Stimulated activated CD4-positive, alpha-beta T cell treated with anti-CD3 and anti-CD28 coated beads, Interleukin-1b, Interleukin-23, amount 100 ng/mL, for 4 hours (primary cell): ENCODE measurements at places on chromosomes 12 and 14.

DNA sequence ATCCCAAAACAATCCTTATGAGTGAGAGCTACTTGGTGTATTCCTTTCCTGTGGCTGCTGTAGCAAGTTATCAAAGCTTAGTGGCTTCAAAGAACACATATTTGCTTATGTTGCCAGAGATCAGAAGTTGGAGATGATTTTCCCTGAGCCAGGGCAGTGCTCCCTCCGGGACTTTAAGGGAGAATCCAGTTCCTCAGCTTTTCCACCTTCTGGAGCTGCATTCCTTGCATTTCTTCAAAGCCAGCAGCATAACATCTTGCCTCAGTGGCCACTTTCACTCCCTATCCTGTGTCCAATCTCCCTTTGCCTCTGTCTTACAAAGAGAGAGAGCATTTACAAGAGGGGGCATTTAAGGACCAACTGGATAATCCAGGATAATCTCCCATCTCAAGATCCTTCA is 33.7 kb downstream of the P2RX7 start:
- DNase-seq = no peak

- no peak for DNase-seq
Observed at GRCh38 chr14:105859717-105860614, 333.6 kb downstream of the TMEM121 start.

DNA sequence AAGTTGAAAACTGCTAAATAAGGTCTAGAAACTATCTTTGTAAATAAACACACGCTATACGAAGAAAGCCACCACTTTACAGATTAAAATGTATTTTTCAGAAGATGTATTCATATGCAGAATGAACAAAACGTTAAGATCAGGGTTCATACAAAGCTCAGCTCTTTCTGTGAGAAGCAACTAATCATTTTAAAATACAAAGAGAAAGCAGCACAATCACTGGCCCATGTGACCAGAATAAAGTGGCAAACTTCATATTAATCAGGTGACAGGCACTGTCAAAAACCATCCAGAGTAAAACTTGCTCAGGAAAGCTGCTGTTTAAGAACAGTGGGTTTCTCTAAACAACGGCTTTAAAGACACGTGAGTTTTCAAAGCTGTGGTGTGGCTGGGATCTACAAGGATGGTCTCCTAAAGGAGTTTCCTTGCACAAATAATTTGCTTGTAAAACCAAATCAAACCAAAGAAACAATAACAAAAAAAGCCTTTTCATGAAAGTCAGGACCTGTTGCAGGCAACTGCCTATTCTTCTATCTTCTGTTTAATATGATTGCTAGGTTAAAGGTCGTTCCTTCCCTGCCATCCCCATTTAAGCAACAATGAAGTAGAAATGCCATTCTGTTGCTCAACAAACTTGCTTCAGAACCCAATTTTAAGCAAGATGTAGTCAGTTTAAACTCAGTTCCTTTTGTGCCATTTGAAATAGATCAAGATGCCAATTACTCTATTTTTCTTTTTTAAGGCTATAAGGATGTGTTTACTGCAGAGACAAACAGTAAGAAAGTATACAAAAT is 22.3 kb downstream of the SEL1L start:
- no peak for DNase-seq

DNA sequence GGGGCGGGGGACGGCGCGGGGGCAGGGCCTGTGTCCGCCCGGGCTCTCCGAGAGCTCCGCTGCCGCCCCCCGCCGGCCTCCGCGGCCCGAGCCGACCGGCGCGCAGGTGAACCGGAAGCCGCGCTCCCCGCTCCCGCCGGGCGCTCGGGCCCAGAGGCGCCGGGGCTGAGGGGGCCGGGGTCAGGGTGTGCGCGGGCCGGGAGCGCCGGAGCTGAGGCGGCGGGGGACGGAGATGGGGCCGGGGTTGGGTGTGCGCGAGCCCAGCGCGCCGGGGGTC is 431 bp downstream of the HIP1R start:
- no peak for DNase-seq

DNA sequence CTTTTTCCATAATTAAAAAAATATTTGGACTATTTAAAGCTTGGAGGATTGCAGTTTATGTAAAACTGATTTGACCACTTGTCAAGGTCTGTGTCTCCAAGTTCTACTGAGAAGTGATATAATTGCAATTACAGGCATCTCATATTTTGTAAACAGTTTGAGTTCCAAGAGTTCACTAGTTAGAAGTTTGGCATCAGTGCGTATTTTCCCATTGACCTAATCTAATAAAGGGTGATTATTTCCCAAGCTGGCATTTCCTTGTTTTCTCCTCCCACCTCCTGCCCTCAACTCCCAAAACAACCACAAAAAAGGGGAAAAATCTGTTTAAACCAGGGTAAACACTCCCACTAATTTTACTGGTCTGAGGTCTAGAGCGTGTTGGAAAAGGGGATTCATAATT is 3.0 kb upstream of the MYF6 start:
- no peak for DNase-seq

DNA sequence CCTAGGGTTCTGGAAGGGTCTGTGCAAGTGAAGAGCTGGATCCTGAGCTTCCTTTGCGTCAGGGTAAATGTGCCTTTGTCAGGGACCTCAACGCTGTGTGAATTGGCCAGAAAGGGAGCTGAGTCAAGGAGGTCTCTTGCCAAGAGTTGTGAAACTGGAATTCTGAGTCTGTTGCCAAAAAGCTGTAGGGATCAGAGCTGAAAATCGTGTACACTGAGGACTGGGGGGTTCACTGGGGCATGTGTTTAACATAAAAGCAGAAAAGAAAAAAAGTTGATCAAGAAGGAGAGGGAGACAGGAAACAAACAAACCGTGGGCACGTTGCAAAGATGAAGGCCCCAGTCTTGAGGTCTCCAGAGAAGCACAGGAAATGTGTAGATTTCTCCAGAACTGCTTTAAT is 1081.5 kb downstream of the VRK1 start:
- no peak for DNase-seq

- no peak for DNase-seq
Observed at GRCh38 chr12:15152868-15153267, 68.3 kb downstream of the RERG start.

DNA sequence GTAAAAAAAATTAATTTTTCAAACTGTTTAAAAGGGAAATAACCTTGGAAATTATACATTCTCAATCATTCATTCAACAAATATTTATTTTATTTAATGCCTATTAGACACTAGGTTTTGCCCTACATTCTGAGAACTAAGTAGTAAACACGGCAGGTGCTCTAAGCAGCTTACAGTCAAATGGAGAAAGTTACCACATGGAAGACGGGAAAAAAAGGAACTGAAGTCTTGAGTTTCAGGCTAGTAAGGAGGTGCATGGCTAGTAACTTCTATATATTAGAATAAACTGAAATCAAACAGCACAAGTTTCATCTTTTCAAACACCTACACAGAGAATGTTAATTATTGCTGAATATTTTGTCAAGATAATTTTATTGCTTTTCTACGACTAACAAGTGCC is 52.9 kb downstream of the C12orf42 start:
- no peak for DNase-seq

DNA sequence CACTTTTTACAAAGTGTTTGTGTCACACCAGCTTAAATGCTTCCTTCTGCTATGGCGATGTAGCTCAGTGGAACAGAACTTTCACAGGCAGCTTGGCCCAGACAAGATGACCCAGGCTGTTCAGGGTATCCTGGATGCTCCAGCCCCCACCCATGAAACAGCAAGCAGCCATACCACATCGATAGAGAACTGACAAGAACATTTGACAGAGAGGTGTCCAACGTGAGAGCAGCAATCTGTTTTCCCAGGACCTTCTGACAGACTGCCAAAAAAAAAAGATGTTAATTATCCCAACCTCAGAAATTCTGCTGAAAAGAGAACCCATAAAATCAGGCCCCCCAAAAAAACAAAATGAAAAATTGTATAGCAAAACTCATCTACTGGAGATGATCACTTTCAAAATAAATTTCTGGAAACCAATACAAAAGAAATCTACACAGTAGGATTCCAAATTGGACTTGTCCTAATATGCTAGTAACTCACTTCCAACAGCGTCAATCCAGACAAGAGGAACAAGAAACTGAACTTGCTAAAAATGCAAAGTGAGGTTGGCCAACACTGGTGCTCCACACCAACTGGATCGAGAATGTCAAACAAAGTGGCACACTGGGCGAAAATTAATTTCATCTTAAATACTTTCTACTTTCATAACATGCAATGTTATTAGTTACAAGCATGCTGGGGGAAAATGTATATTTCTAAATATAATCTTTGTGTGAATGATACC is 118.8 kb downstream of the DPF3 start:
- DNase-seq = no peak

DNA sequence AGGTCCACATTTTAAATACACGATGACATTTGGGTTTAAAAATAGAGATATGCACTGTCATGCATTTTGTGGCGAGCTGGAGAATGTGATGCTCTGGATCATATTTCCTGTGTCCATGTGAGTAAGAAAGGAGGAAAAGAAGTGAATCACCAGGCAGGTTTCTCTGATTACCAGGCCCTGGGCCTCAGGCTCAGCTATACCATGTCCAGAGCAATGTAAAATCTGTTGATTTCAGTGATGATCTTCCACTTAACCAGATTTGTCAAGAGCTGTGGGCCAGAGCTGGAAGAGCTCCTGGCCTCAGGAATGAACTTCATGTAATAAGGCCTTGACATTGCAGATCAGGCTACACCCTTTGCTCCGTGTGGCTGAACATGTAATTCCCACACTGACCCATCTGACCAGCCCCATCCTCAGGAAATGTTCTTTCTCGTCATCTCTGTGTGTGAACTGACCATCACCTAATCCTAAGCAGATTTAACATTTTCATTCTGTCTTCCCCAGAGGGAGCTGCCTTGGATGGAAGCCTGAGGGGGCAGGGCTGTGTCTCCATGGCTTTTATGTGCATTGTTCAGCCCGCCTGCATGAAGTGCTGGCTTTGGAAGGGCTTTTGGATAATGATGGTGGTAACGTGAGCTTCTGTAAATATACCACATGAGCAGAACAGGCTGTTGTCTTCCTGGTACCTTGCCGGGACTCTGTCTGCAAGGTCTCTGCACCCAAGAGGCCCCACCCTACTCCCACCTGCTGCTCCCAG is 54.5 kb downstream of the CRACR2A start:
- no peak for DNase-seq

DNA sequence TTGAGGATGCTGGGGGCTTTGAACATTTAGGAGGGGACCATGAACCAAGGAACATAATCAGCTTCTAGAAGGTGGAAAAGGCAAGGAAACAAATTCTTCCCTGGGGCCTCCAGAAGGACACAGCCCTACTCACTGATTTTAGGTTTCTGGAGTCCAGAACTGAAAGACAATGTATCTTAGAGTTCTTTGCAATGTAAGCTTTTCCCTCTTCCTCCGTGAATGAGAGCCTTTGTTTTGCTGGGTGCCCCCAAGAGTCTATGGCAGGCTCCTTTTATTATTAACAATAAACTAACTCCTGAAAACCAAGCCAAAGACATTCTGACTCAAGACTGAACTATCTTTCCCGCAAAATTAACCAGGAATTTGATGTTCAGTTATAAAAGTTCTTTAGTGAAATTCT is 204.1 kb downstream of the STXBP6 start:
- DNase-seq = no peak

- peak; percentile 34 for DNase-seq
Observed at GRCh38 chr12:104790296-104791125, 167.6 kb downstream of the SLC41A2 start.

DNA sequence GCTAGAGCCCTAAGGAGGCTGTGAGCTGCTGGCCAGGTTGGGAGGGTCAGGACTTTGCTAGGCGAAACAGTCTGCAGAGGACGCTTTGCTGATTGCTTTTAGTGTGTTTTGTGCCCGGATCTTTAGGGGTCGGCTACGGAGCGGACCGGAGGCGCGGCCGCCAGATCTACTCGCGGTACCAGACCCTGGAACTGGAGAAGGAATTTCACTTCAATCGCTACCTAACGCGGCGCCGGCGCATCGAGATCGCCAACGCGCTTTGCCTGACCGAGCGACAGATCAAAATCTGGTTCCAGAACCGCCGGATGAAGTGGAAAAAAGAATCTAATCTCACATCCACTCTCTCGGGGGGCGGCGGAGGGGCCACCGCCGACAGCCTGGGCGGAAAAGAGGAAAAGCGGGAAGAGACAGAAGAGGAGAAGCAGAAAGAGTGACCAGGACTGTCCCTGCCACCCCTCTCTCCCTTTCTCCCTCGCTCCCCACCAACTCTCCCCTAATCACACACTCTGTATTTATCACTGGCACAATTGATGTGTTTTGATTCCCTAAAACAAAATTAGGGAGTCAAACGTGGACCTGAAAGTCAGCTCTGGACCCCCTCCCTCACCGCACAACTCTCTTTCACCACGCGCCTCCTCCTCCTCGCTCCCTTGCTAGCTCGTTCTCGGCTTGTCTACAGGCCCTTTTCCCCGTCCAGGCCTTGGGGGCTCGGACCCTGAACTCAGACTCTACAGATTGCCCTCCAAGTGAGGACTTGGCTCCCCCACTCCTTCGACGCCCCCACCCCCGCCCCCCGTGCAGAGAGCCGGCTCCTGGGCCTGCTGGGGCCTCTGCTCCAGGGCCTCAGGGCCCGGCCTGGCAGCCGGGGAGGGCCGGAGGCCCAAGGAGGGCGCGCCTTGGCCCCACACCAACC is 1.5 kb downstream of the HOXC6 start:
- DNase-seq = no peak

DNA sequence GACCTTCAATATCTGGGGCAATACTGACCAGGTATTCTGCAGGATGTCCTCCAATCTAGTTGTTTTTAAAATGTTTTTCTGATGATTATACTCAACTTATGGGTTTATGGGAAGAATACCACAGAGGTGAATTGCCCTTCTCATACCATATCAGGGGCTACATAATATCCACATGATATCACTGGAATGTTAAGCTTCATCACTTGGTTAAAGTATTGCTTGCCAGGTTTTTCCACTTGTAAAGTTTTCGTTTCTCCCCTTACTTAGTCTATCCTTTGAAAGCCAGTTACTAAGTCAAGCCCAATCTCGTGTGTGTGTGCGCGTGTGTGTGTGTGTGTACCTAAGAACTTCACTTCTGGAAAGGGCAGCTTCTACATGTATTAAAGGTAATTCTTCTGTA is 980.9 kb upstream of the FBXO33 start:
- no peak for DNase-seq

GRCh38 chr12:50803230-50803875 is 39.4 kb upstream of the TMPRSS12 start:
- no peak for DNase-seq
